Activated CD8-positive, alpha-beta memory T cell treated with anti-CD3 and anti-CD28 coated beads, Interleukin-2, amount 10 ng/mL, durations not matched to agents 7 days and 5 days (primary cell): ENCODE measurements at places on chromosomes 16 and 17.

- no peak for DNase-seq
Observed at GRCh38 chr17:17685775-17686291, 4.6 kb downstream of the RAI1 start.

- DNase-seq: peak; percentile 46
Observed at GRCh38 chr16:13919330-13919682, 648 bp upstream of the ERCC4 start.

DNA sequence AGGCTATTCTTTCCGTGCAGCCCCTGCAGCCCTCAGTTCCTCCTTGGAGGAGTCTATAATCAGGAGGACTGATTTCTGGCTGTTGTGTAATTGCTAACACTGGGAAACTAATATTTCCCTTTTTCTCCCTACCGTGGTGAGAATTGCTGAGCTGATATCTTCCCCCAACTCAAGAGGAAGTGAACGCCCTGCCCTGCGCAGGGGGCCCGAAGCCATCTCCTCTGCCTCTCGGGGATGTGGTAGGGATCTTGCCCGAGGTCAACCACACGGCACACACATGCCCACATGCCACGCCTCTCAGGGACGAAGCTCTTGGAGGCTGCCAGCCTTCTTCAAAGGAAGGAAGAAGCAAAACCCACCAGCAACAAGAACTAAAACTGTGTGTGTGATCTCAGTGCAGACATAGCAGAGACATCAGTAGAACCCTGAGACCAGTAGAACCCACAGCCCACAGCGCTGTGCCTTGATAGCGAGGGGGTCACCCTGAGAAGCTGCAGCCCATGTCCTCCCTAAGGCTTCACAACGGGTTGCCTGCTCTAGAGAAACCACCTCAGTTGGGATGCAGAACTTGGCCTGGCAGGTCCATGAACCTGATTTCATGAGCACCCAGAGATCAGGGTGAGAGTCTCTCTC, 8.9 kb upstream of the ULK2 start:
- DNase-seq: peak; percentile 76

- no peak for DNase-seq
Observed at GRCh38 chr16:58923094-58923493, 189.0 kb upstream of the GOT2 start.

DNA sequence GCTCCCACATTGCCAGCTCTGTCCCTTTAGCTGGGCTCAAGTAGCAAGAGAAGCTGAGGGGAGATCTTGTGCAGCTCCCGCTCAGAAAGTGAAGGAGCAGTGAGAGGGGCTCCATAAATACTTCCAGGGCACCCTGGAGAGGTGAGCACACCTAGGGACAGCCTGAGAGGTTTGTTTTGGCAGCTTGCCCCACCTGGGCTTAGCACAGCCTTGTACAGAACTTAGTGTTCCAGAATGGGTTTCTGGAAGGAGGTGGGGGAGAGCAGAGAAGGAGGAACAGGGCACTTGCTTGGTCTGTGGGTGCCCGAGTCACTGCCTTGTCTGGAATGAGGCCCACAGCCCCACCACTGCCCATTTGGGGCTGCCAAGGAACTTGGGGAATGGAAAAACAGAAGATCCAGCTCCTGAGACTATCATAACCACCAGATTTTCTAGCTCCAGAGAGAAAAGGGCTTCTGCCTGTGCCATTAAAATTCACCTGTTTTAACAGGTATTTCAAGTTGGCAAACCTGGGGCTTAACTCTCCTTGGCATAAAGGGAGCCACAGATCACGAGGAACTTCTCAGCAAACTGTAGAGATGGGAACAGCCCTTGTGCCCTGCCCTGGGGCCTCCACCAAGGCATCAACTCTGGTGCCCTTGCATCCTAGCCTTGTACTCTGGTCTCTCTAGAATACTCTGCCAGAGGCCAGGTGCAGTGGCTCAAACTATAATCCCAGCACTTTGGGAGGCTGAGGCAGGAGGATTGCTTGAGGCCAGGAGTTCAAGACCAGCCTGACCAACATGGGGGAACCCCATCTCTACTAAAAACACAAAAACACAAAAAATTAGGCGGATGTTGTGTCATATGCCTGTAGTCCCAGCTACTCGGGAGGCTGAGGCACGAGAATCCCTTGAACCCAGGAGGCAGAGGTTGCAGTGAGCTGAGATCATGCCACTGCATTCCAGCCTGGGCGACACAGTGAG, 1.9 kb downstream of the PRR15L start:
- no peak for DNase-seq

DNA sequence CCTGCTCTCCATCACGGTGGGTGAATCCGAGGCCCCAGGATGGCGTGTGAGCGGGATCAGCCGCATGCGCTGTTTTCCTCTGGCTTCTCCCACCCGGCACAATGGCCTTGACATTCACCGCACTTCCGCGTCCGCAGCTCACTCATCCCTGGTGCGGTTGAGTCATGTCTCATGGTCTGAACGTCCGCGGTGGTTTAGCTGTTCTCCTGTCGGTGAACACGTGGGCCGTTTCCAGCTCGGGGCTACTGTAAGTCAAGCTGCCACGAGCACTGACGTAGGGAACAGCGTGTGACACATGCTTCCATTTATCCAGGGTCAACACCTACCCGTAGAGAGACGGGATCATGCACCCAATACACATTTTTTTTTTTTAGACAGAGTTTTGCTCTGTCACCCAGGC, 15.3 kb upstream of the CACNA1H start:
- DNase-seq: no peak

DNA sequence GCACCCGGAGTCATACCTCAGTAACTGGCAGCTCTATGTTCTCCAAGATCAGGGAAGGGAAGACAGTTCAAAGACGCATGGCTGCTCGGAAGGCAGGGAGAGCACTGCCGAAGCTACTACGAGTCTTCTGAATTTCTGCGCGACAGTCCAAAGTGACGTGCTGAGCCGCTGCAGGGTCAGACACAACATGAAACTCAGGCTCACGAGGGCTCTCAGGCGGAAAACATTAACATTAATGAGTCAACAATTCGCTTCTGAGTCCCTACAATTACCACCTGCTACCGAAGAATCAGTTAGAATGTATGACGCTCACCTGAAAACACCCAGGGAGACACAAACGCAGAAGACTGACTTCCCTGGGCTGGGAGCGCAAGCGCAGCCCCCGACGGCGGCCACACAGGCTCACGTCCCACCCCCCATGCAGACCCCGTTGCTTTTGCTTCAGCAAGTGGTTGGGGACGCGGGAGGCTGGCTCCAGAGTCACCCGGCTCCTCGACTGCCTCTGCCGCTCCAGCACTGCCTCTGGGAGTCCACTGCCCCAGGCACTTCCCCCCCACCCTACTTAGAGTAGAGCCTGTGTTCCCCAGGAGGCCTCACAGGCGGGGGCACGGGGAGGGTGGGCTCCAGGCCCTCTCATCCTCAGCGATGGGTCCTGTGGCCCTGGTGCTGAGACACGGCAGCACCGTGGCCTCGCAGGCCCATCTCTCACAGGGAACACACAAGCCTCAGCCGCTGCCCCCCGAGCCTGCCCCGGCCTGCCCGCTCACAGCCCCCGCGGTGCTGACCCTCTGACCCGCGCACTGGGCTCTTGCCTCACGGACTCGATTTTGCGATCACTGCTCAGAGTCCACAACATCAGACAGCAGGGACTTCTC, 38.9 kb downstream of the LMF1 start:
- no peak for DNase-seq

DNA sequence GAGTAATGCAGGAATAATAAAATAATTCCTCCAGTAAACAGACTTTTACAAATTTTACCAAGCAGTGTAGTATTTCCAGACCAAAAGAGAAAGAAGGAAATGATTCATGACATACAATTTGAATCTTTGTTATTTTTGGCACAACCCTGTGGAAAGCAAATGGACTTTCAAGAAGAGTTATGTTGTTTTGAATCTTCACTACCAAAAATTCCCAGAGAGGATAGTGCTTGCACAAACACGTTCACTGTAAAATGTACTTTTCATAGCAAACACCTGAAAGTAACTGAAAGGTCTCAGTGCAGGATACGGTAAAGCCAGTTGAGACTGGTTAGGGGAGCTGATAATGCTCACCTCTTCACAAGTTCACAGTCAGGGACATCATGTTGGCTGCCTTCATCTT, 107.1 kb downstream of the USP22 start:
- DNase-seq: no peak

DNA sequence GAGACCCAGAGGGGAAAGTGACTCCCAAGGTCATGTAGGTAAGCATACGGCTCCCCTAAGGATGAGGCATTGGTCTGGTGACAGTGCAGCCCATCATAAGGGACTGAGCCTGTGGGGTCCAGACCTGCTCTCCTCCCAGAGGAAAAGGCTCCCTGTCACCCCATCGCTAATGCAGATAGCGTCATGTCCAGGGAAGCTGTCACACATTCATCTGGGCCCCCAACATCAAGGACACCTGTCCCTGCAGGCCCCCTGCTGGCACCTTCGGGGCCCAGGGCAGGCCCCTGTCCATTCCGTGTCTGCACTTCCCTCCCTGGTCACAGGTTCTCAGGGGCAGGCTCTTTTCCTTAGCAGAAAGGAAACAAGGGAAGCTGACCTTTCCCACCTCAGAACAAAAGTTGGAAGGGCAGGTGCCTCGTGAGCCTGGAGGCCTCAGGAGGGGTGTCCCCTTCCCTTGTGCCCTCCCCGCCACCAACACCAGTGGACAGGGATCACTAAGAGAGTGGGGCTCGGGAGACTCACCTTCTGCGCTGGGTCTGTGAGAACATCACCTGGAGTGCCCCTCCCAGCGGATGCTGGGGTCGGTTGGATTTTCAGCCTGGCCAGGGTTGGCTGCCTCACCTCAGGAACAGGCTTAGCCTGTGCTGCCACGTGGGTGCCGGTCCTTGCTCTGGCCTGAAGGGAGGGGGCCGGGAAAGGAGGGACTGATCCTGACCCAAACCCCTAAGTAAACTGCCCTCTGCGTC, 17.3 kb upstream of the LASP1NB start:
- no peak for DNase-seq

DNA sequence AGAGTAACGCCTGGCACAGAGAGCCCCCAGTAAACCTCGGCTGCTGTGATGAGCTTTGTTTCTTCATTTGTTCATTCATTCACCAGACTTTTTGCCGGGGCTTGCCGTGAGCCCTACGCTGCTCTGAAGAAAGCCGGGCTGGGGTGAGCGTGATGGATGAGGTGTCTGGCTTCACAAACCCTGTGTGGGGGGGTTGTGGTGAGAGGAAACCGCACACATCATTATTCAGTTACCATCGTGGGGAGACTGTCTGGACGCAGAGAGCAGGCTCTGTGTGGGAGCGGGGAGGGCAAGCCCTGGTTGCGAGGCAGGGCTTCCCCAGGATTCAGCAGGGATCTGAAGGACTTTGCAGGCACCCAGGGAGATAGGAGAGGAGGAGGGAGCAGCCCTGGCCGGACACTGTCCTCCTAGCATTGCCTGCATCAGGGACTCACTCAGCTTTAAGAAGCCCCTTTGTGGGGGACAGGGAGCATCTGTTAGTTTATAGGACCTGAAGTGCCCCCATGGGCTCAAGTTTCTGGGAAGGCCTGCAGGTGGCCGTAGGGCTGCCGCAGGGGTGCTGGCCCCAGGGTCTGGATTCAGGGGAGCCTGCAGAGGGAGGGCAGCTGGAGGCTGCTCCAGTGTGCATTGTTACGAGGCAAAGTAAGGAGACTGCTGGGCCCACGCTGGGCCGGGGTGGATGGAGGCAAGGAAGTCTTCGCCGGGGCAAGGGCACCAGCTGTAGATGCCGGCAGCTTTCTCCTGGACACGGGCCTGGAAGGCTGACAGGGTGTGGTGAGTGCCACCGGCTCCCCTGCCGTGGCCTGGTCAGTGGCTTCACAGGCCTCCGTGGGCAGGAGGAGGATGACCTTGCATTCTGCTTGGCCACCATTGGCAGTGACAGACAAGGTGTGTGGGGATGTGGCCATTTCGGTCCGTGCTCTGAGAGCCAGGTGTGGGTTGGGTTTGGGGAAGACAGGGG, 334.5 kb downstream of the SEC14L1 start:
- peak; percentile 78 for DNase-seq
